ENCODE measurements at places on chromosomes 12 and 14. TPM values are rescaled to one million over a fixed set of nuclear protein-coding genes. Genes with fewer than 3 reads are reported as not detected.

DNA sequence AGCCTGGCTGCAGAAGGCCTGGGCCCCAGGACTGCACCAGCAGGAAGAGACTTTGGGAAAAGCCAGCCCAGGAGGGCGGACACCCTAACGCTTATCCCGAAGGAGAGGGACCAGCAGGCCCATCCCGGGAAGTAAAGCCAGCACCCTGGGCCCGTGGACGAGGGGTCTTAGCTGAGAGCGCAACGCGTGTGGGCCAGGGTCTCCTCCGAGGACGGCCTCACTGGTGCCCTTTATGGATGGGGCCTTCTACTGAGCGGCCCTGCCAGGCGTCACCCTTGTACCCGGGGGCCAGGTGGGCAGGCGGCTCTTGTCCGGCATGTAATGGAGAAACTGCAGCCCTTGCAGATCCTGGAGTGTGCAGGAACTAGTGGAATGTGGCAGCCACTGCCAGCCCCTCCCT is 14.1 kb downstream of the TEDC1 start:
- H3K27ac ChIP-seq = no peak overlapping the region
- peaks cover 37% of the 10 kb centered on the region for H3K27me3 ChIP-seq
- H3K4me3 ChIP-seq = no peak overlapping the region
- H3K4me1 ChIP-seq = no peaks in the 10 kb centered on the region

DNA sequence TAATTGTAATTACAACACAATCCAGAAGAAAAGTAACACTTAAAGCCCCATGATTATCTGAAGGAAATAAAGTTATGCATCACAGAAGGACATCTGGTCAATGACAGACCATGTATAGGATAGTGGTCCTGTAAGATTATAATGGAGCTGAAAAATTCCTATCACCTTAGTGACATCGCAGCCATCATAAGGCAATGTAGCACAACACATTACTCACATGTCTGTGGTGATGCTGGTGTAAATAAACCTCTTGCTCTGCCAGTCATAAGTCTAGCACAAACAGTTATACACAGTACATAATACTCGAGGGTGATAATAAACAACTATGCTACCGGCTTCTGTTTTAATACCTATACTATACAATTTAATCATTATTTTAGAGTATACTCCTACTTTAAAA is 11.2 kb downstream of the ATG2B start:
- no peak overlapping the region for H3K27ac ChIP-seq
- H3K4me1 ChIP-seq = peaks cover 21% of the 10 kb centered on the region
- DNase-seq = no peak
- no peak overlapping the region for H3K4me3 ChIP-seq

The NYNRIN gene
- total RNA-seq = 0.10 TPM

GRCh38 chr12:57063991-57064685 is 14.2 kb upstream of the MYO1A start:
- peak overlapping the region; percentile 94 for H3K27ac ChIP-seq
- H3K4me3 ChIP-seq = peak overlapping the region; percentile 62
- peaks cover 64% of the 10 kb centered on the region for H3K4me1 ChIP-seq
- DNase-seq = peak; percentile 51
- no peaks in the 10 kb centered on the region for H3K27me3 ChIP-seq

GRCh38 chr14:101962503-101962874 is 1.9 kb upstream of the DYNC1H1 start:
- no peaks in the 10 kb centered on the region for H3K36me3 ChIP-seq
- H3K27me3 ChIP-seq = peaks cover 5% of the 10 kb centered on the region
- no peak overlapping the region for H3K27ac ChIP-seq
- no peak for DNase-seq
- peaks cover 27% of the 10 kb centered on the region for H3K4me1 ChIP-seq

DNA sequence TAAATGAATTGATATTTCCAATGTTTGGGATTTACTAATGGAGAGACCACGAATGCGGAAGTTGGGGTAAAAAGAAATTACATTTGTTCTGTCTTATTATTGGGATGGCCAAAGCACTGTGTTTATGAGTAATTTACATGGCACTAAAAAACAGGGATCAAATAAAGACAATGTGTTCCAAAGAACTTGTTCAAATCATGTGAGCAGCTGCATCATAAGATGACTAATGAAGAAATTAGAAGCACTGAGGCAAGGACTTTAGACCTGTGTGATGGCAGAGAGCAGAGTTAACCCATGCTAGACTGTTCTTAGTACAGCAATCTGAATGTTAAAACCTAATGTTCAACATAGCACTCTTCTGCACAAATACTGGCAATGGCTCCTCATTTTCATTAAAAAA is 34.3 kb upstream of the DCN start:
- H3K27me3 ChIP-seq = peaks cover 3% of the 10 kb centered on the region
- H3K4me1 ChIP-seq = no peaks in the 10 kb centered on the region
- H3K27ac ChIP-seq = no peak overlapping the region
- no peak for DNase-seq

- H3K27me3 ChIP-seq = no peaks in the 10 kb centered on the region
- DNase-seq = no peak
- H3K4me3 ChIP-seq = no peak overlapping the region
- no peak overlapping the region for H3K27ac ChIP-seq
- H3K36me3 ChIP-seq = no peaks in the 10 kb centered on the region
Measured at GRCh38 chr12:24550609-24551008, 398.3 kb downstream of the BCAT1 start.

The OR6C2 gene
- total RNA-seq = not detected

The BDKRB1 gene
- not detected for total RNA-seq

The CCDC88C gene
- 55.1 TPM for total RNA-seq

- DNase-seq = no peak
- H3K4me3 ChIP-seq = no peak overlapping the region
- H3K27me3 ChIP-seq = peaks cover 4% of the 10 kb centered on the region
- peaks cover 7% of the 10 kb centered on the region for H3K4me1 ChIP-seq
- H3K36me3 ChIP-seq = peaks cover 8% of the 10 kb centered on the region
- H3K27ac ChIP-seq = no peak overlapping the region
Measured at GRCh38 chr12:14868916-14869506, 16.6 kb downstream of the MGP start.

- no peaks in the 10 kb centered on the region for H3K36me3 ChIP-seq
- peak overlapping the region; percentile 87 for H3K4me3 ChIP-seq
Measured at GRCh38 chr12:104136577-104136976, 1.4 kb downstream of the NFYB start.

DNA sequence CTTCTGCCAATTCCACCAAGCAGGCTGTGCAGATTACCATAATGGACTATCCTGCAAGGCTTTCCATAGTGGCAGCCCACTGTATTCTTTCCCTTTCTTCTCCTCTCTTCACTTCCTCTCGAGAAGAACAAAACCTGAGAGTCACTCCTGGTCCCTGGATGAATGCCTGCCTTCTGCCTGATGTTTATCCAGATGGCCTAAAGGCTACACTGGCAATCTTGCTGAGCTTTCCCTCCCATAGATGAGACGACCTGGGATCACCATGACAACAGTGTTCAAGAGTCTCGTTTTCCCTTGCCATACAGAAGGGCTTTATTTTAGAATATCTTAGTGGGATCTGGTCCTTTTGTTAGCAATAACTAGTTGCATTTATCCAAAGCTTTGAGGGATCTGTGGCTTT is 142.3 kb downstream of the RTN1 start:
- DNase-seq = no peak
- H3K36me3 ChIP-seq = no peaks in the 10 kb centered on the region
- H3K4me1 ChIP-seq = no peaks in the 10 kb centered on the region

The ATN1 gene
- 28.5 TPM for total RNA-seq

The KRT3 gene
- total RNA-seq = not detected

GRCh38 chr14:28163233-28163632 is 603.4 kb upstream of the FOXG1 start:
- DNase-seq = no peak
- H3K4me1 ChIP-seq = no peaks in the 10 kb centered on the region
- no peaks in the 10 kb centered on the region for H3K36me3 ChIP-seq
- no peak overlapping the region for H3K4me3 ChIP-seq

All from activated naive CD8-positive, alpha-beta T cell treated with anti-CD3 and anti-CD28 coated beads for 36 hours (primary cell).